Esophagus squamous epithelium (tissue), 5 donors: ENCODE measurements at places on chromosomes 1 and 21. TPM values are rescaled to one million over a fixed set of nuclear protein-coding genes. Genes with fewer than 3 reads are reported as not detected.

The SPRR5 gene
- total RNA-seq, result 2.2 TPM

The CPLANE2 gene
- total RNA-seq, result 3.6 TPM

The UBE2U gene
- total RNA-seq, result not detected

The DHCR24 gene
- total RNA-seq, result 318 TPM

The SERPINC1 gene
- total RNA-seq, result not detected

The STIL gene
- 5.5 TPM for total RNA-seq

The LCA5L gene
- not detected for total RNA-seq

The RXFP4 gene
- not detected for total RNA-seq

The OR2L2 gene
- not detected for total RNA-seq

The FCRL5 gene
- 0.08 TPM for total RNA-seq

The TRIM67 gene
- total RNA-seq, result not detected

The HYI gene
- 30.9 TPM for total RNA-seq

The METTL18 gene
- 12.1 TPM for total RNA-seq

The CCNL2 gene
- total RNA-seq, result 82.1 TPM

The AKR7A3 gene
- 2.4 TPM for total RNA-seq

The RHBG gene
- 0.23 TPM for total RNA-seq

The LCE7A gene
- total RNA-seq, result not detected

The PTGS2 gene
- total RNA-seq, result 4.1 TPM

The NMNAT2 gene
- total RNA-seq, result not detected

The HSD3B2 gene
- not detected for total RNA-seq

The KRTAP13-3 gene
- not detected for total RNA-seq

The RGS16 gene
- 1.2 TPM for total RNA-seq

The PRELP gene
- total RNA-seq, result 3.4 TPM

The CFAP74 gene
- total RNA-seq, result not detected

The SELL gene
- total RNA-seq, result 1.7 TPM

The RALGPS2 gene
- total RNA-seq, result 24.3 TPM

The SRSF10 gene
- total RNA-seq, result 52.9 TPM

The NCAM2 gene
- total RNA-seq, result 0.67 TPM

The CNTN2 gene
- 0.19 TPM for total RNA-seq

The DENND2C gene
- total RNA-seq, result 67.0 TPM

The LRRIQ3 gene
- total RNA-seq, result 0.57 TPM

The GNG4 gene
- 3.4 TPM for total RNA-seq

The PRR9 gene
- not detected for total RNA-seq

The CLCA2 gene
- total RNA-seq, result 379 TPM

The MRAP gene
- total RNA-seq, result not detected

The EXTL1 gene
- total RNA-seq, result not detected

The ATP6V1G3 gene
- not detected for total RNA-seq

The IL10 gene
- 2.5 TPM for total RNA-seq

The DNALI1 gene
- 4.2 TPM for total RNA-seq

The PTCH2 gene
- not detected for total RNA-seq

The FOXD3 gene
- not detected for total RNA-seq

The LRRC53 gene
- not detected for total RNA-seq

The ZSWIM5 gene
- 2.5 TPM for total RNA-seq

The SPATA21 gene
- total RNA-seq, result not detected

The C1QB gene
- 19.0 TPM for total RNA-seq

The UBL4B gene
- total RNA-seq, result 0.59 TPM

The WASF2 gene
- total RNA-seq, result 76.6 TPM

The CYP4B1 gene
- total RNA-seq, result 91.7 TPM

The FCRLB gene
- total RNA-seq, result 0.95 TPM

The ALX3 gene
- total RNA-seq, result 0.57 TPM

The LRP8 gene
- 15.3 TPM for total RNA-seq

The RORC gene
- total RNA-seq, result 0.75 TPM

The CRP gene
- total RNA-seq, result not detected

The BACE2 gene
- total RNA-seq, result 51.5 TPM

The DEGS1 gene
- 50.2 TPM for total RNA-seq

The RAB7B gene
- 15.8 TPM for total RNA-seq

The GNPAT gene
- 14.9 TPM for total RNA-seq

The ZYG11A gene
- 0.76 TPM for total RNA-seq

The KIF21B gene
- 0.53 TPM for total RNA-seq
